NCI-H1417 treated with DMSO at 0.1 percent for 48 hours (cell line): ENCODE measurements at places on chromosomes 3 and 15.

- no peak for DNase-seq
Observed at GRCh38 chr3:167813169-167814123, 77.9 kb downstream of the SERPINI1 start.

DNA sequence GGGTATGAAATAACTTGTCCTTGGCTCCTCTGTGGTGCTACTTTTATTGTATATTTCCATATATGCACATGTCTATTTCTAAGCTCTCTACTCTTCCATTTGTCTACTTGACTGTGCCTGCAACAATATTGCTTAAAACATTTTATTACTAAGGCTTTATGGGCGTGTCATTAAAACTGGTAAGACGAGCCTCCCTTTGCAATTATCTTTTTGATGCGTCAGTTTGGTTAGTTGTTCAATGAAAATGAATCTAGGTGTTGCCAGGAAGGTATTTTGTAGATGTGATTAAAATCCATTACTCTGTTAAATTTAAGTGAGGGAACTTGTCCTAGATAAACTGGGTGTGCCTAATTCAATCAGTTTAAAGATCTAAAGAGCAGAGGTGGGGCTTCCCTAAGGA, 12.9 kb upstream of the TRA2B start:
- no peak for DNase-seq

DNA sequence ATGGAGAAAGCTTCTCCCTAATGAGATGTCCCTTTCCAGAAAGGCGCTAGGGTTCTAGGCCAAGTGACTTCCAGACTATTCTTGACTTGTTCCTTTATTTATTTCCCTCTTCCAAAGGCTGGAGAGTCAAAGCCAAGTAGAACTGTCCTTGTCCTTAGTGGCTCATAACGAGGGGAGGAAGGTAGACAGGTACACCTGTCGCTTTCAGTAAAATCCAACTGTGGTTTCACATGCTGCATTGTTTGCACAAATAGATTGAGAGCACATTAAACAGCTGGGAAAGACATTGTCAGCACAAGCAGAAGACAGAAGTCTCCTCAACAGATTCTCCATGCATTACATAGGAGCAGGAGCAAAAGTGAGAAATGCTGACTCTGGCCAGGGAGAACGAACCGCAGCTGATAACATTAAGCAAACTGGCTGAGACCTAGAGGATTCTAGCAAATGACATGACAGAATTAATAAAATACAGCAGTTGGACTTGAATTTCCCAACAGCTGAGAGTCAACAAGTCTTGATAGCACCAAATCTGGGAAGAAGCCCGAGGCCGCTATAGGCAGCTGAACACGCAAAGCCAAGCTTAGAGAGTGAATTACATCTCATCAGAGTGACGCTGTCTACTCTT, 227.7 kb downstream of the TLE3 start:
- no peak for DNase-seq

DNA sequence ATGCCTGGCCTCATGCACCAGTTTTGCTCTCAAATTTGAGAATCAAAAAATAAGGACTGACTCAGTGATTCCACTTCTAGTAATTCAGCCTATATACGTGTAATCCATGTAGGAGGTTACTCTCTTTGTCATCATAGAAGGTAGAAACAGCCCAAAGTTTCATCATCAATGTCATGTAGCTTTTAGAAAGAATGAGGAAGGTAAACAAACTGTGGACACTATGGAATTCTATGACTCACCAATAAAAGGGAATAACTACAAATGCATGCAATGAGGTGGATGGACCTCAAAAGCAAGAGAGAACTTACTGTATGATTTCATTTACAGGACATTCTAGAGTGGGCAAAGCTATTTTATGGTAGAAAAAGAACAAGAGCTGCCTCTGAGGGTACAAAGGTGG, 93.2 kb upstream of the LRIG1 start:
- no peak for DNase-seq

GRCh38 chr15:77494073-77494867, 73.6 kb downstream of the HMG20A start:
- DNase-seq, result no peak

- DNase-seq, result no peak
Observed at GRCh38 chr3:60812502-60812901, 438.8 kb downstream of the FHIT start.
